Brain microvascular endothelial cell (primary cell): ENCODE measurements at places on chromosomes 5 and 9.

- DNase-seq, result no peak
These were observed 9.3 kb downstream of the NXNL2 start for GRCh38 chr9:88544245-88544644.

DNA sequence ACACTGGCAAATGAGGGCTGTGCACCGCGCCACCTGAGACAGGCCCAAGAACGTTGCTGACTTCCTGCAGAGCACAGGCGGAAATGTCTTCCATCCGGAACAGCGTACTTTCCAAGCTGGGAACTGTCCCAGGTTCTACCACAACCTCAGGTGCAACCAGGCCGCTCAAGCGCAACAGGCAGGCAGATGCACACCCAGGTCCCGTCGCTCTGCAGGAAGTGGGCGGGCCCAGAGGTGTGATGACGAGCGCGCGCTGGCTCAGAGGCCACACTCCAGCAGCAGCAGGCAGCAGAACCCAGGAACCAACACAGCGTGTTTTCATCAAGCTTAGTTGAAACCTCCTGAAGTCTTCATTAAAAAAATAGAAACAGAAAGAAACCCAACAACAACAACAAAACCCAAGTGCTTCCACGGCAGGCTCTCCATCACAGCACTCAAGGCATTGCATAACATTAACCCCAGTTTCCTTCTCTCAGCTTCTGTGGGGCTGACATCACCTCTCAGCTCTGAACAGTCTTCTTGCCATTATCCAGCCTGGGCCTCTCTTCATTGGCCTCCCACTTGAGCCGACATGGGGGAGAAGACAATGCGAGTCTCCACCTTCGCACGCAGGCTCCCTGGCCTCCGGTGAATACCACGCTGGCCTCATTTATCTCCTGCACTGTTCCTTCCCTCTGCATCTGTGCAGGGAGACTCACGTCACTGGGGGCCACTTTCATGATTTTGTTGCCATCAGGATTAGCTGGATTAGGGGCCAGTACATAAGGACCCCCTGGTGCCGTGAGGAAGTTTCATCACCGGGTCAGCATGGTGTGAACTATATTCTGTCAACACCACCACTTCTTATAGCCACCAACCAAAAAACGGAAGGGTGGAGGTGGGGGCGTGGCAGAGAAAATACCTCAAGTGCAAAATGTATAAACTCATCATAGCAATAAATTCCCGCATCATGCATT, 22.1 kb downstream of the PTCH1 start:
- DNase-seq, result no peak

GRCh38 chr9:125767349-125767748, 20.2 kb downstream of the PBX3 start:
- no peak for DNase-seq

DNA sequence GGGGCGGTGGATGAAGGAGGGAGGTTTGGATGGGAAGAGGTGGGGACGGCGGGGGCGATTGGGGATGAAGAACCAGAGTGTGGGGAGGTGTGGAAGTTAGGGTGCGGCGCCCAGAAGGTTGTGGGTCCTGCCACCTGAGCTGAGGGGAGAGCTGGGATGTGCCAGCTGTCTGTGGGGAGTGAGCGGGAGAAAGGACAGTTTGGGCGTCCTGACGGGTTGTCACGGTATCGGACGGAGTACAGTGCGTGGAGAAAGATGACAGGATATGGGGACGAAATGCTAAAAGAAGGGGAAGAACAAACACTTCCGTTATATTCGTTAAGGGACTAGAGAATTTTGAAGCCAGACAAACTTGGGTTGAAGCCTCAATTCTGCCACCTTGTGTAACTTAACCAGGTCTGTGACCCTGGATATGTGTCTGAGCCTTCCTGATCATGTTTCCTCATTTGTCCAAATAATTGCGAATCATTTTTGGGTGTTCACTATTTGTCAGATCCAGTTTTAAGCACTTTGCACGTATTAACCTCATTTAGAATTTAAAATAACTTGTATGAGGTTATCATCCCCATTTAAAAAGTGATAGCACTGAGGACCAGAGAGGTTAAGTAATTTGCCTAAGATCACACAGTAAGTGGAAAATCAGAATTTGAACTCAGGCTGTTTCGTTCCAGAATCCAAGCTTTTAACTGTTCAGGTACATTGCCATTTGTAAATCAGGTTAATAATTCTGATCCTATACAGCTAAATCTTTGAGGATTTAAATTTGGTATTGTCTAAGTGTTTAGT, 689 bp downstream of the CNTRL start:
- no peak for DNase-seq

DNA sequence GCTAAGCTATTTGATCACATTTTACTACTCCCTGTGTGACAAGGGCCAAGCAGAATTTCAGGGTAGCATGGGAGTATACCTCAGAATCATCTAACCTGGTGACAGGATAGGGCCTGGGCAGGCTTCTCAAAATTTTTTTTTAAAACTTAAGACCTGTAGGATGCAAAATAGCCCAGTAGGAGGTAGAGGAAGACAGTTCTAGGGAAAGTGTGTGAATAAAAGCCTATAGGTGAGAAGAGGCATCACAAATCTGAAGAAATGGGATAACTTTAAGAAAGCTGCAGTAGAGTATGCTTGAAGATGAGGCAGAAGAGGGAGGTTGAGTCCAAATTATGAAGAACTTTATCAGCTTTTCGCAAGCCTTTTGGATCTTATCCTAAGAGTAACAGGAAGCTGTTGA, 32.3 kb downstream of the CNTRL start:
- DNase-seq, result no peak

DNA sequence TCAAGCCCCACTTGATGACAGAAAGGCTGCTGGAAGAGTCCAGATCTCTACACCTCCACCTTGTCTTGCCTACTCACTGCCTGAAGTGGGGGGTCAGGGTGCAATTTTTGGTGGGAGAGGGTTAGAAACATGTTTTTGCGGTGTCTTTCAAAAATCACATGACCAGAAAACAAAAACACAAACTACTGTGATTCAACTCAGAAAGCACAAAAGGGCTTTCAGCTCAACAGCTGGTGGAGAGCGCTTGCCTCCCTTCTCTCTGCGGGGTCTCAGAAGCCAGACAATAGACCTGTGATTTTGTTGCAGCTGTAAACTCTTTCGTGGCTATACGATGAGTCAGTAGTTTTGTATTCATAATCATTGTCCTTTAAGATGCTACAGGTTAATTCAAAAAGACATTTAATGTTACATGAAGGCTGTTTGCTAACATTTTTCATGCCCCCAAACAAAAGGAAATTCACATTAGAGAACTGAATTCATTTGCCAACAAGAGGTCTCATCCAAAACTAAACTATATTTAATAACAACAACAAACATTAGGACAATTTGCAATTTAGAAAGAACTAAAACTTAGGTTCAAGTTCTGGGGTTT, 172.6 kb upstream of the RAI14 start:
- no peak for DNase-seq

GRCh38 chr5:111532886-111533582, 20.7 kb upstream of the STARD4 start:
- no peak for DNase-seq

- peak; percentile 98 for DNase-seq
These were observed 21.3 kb downstream of the NREP start for GRCh38 chr5:111735583-111736270.

DNA sequence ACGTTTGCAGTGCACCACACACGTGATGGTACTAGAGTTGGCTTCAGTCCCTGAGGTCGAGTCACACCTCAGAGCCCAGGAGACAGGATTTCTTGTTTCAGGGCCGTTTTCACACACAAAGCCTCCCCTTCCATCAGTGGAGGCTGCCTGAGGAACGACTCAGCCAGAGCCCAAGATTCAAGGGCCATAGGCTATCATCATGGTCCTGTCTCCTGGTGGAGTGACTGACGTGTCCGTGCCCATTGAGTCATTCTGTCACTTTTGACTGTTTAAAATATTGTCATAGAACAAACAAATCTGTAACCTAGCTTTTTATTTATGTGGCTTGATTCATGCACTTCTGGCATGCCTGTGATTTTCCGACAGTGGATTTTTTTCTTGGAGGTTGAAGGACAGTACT, 28.3 kb downstream of the CAMK2A start:
- peak; percentile 20 for DNase-seq

DNA sequence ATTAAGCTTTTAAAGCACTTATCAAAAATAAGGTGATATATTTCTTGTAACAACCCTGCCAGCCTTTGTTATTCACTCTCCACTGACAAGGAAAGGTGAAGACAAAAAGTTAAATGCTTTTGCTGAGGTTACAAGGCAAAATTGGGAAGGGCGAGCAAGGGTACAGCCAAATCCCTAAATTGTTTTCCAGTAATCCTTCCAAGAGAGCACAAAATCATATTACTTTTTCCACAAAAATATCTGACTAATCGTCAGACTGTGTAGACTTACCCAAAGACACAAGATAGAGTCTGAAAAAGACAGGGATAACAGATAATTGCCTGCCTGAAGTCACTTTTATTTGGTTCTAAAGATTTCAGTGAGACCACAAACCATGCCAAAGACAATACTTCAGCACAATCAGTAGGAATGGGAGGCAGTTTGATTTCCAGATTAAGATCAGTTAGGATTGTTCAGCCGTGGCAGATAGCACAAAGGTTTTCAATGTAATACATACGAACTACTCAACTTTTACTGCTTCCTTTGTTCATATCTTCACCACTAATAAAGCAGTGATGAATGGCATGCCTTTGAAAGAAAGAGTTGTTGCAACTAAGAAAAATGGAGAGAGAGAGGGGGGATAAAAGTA, 383.8 kb upstream of the TUSC1 start:
- no peak for DNase-seq

- no peak for DNase-seq
These were observed 130.6 kb upstream of the PDE4D start for GRCh38 chr5:60024104-60024503.

DNA sequence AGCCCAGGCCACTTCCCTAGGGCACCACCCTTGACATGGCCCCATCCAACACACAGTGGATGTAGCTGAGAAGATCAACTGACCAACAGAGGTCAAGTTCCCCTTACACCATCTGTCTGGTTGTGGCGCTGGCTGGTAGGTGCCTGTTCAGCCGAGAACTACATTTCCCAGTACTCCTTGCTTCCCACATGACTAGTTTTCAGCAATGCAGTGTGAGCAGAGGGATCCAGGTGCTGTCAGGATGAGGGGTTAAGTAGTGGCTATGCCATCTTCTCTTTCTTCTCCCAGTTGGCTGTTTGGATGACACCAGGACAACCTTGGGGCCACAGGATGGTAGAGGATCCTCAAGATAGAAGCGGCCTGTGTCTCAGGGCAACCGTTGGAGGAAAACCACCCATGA, 48.6 kb upstream of the SH3PXD2B start:
- DNase-seq, result no peak

- peak; percentile 11 for DNase-seq
These were observed 514.8 kb downstream of the PSAT1 start for GRCh38 chr9:78811622-78812276.

GRCh38 chr9:97470076-97470475, 31.4 kb upstream of the TMOD1 start:
- no peak for DNase-seq

- no peak for DNase-seq
These were observed 231.0 kb downstream of the FRMD3 start for GRCh38 chr9:83307066-83307724.

DNA sequence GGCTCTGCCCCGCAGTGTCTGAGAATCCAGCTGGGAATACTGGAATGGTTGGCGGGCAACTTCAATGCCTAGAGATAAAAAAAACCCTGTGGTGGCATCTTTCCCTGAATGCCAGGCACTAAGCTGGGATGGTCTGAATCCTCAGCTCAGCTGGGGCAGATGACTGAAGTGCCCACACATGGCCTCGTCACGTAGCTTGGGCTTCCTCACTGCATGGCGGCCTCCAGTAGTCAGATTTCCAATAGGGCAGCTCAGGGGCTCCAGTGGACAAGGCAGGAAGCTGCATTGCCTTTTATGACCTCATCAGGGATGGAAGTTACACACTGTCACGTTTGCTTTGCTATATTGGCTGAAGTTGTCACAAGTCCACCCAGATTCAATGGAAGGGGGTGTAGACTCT, 24.3 kb upstream of the FUBP3 start:
- no peak for DNase-seq

DNA sequence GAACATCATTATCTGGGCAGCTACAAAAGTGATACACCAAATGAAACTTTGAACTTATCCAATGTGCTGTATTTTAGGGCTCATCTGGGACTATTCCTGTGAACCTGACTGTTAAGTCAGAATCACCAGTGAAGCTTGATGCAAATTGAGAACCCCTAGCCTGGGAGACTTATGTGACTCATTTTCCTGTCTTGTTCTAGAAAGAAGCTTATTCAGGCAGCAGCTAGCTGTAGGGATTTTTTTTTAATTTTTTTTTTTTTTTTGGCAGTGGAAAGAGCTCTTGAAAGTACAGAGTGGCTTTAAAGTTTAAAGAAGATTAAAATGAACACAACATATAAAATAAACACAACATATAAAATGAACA, 81.1 kb upstream of the TNFAIP8 start:
- DNase-seq, result peak; percentile 74

GRCh38 chr9:5382479-5382878, 42.8 kb upstream of the RLN1 start:
- no peak for DNase-seq

- DNase-seq, result no peak
These were observed 258.0 kb downstream of the TLE4 start for GRCh38 chr9:79829566-79830302.

GRCh38 chr5:172064766-172065165, 58.3 kb upstream of the FBXW11 start:
- no peak for DNase-seq

DNA sequence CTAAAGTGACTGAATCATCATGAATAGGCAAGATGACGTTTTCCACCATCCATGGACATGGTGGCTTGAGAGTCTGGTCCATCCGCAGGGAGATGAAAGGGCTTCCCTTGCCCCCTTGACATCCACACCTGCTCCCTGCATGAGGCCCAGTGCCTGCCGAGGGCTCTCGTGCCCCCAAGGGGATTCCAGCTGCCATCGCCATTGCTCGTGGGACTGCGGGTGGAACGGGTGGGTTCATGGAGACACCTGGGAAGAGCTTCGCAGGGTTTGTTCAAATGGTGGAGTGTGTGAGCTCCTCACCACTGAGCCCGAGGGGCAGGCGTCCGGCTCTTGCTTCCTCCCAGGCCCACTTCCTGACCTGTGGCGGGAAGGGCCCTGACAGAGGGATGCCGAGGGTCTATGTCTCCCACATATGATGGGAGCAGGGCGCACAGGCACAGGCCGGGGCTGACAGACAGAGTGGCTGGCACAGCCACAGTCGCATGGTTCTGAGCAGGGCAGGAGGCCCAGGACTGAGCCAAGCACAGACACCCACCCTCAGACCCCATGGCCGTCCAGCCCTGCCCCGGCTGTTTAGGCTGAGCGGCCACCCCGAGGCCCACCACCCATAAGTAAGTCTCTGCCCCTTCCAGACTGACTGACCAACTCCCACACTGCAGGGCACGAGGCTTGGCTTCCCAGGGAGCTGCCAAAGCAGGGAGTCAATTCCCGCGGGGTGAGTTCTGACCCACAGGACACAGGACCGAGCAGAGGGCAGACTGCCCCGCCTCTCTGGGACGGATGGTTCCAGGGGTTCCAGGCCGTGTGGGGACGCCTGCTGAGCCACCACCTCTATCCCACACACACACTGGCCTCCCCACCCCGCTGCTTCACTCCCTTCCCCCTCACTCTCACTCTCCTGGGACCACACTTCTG, 70.0 kb upstream of the PPP1R26 start:
- no peak for DNase-seq
